ENCODE measurements at places on chromosomes 13 and 19.

GRCh38 chr19:48274938-48275337 lies 5.1 kb downstream of the ZNF114 start:
- DNase-seq: no peak

- no peak for DNase-seq
Measured at GRCh38 chr13:113646921-113647340, 11.1 kb downstream of the ATP4B start.

DNA sequence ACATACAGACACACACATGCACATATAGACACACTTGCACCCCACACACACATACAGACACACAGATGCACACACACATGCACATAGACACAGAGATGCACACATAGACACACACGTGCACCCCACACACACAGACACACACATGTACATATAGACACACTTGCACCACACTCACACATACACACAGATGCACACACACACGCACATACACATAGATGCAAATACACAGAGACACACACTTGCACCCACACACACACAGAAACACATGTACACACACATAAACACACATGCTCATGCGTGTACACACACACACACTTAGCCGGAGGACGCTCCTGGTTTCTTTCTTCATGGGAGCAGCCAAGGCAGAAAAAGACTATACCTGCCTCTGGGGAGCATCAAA lies 10.0 kb downstream of the COL4A2 start:
- no peak for DNase-seq

- no peak for DNase-seq
Measured at GRCh38 chr13:75092143-75092542, 389.8 kb downstream of the TBC1D4 start.

DNA sequence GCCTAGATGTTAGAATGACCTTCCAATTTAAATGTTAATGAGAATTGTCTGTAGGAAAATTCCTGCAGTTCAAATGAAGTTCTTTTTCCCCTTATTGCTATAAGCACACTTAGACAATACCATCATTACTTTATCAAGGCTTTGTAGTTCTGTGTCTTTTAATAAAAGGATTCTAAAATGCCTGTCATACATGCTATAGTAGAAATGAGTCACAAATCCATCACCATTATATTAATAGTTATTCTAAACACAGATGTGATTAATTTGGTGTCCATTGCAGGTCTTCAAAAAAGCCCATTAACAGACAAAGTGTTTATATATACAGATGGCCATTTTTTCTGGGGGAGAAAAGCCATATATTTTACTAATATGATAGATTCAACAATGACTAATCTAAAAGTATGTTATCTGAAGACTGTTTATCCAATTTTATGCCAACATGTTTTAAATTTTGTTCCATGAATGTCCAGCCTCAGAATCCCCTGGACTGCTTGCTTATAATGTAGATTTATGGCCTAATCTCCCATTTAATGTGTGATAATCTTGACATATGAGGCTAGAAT lies 1678.3 kb upstream of the PCDH20 start:
- no peak for DNase-seq

DNA sequence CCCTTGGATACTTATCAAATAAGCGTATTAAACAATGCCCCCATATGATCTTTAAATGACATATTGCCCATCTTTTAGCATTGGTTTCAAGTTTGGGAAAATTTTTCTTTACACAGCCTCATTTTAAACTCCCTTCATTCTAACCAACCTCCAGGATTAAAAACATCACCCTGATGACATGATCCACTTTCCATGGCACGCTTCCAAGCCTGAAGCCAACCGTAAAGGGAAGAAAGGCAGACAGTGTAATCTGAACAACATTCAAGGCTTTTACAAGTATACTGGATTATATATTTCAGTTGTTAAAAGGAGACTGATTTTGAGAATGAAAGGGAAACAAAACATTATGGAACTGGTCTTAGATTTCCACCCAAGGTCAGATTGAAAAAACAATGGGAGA lies 1721.9 kb downstream of the OLFM4 start:
- no peak for DNase-seq

DNA sequence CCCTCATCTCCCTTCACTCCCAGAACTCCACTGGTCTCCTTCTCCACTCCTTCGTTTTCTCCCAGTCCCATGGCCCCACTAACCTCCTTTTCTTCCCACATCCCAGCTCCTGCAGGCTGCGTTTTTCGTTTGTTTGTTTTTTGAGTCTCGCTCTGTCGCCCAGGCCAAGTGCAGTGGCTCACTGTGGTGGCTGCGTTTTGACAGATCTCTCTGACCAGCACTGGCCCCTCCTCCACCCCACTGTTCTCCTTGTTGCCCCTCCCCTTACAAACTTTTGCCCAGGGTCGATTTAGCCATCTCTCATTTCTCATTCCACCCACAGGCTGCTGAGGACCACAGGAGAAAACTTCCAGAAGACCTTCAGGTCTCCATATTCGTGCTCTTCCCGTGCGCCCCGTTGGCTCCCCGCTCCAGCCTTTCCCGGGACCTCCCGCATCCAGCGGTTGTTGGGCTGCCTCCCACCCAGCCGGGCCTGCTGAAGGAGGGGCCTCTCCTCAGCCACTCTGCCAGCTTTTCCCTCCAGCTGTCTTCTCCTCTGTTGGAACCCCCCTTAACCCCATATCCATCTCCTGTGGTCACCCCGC lies 40.6 kb upstream of the GJB6 start:
- no peak for DNase-seq

- DNase-seq: no peak
Measured at GRCh38 chr13:26980099-26981031, 191.2 kb downstream of the USP12 start.

- no peak for DNase-seq
Measured at GRCh38 chr13:75486146-75487062, 4.4 kb upstream of the TBC1D4 start.

DNA sequence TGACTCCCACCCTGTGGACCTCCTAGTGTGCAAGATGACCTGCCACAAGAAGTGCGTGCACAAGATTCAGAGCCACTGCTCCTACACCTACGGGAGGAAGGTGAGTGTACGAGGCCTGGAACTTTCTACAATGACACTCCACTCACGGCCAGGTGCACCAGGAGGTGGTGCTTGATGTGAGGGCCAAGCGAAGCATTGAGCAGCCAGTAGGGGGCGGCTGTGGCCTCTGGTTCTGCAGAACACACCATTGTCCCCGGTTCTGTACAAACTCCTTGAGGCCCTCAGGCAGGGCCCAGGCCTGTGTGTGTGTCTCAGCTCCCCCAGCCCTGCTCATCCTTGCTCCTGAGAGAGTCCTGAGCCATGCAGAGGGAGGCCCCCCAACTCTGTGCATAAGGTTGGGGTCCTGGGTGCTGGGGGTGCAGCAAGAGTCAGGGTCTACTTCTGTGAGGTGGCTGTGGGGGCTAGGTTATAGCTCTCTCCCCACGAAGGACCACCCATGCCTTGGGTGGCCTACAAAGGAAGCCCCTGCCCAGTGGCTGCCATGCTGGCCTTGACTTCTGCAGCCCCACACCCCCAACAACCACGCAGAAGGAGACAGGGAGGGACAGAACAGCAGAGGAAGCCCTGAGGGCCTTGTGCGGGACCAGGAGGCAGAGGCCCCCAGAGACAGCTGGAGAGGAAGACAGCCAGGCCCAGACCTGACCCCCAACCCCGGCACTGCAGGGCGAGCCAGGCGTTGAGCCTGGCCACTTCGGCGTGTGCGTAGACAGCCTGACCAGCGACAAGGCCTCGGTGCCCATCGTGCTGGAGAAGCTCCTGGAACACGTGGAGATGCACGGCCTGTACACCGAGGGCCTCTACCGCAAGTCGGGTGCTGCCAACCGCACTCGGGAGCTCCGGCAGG lies 9.7 kb upstream of the USE1 start:
- DNase-seq: no peak

GRCh38 chr19:41540041-41540695 lies 35.8 kb upstream of the CEACAM21 start:
- no peak for DNase-seq

DNA sequence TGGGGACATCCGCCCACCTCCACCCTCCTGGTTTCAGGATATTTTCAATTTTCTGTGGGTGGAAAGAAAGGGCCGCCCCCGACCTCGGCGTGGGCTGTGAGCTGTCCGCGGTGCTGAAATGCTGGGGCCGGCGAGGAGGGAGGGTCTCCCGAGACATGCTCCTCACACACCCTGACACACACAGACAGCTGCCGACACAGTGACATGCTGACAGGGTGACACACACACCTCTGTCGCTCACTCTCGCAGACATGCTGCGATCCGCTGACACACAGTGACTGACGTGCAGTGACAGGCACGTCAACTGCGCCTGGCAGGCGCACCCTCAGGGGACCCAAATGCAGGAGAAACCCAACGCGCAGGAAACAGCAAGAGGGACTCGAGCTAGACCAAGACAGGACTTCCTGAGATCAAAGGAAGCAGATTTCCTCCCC lies 25.1 kb upstream of the MEIS3 start:
- no peak for DNase-seq

Data from NCI-H2107 (cell line).